Uterine smooth muscle cell (primary cell): ENCODE measurements at places on chromosomes 11 and 22. TPM values are rescaled to one million over a fixed set of nuclear protein-coding genes. Genes with fewer than 3 reads are reported as not detected.

Gene CDCA5
- total RNA-seq, result 7.1 and 18.6 TPM in 2 replicates

Gene ALDH3B2
- not detected in 2 replicates for total RNA-seq

Gene HEPHL1
- 0.11 TPM in 1 of 2 replicates, not detected in the other for total RNA-seq

Gene FAM227A
- 1.3 and 2.4 TPM in 2 replicates for total RNA-seq

Gene TRPC6
- total RNA-seq, result 1.00 and 1.3 TPM in 2 replicates

Gene TMEM191C
- 0.66 and 1.5 TPM in 2 replicates for total RNA-seq

Gene NLRP14
- 0.50 and 0.66 TPM in 2 replicates for total RNA-seq

Gene GLB1L2
- 0.37 and 0.44 TPM in 2 replicates for total RNA-seq

Gene PRRG4
- total RNA-seq, result 0.12 and 0.22 TPM in 2 replicates

Gene GRAP2
- total RNA-seq, result not detected in 2 replicates

Gene APBB1
- 45.4 and 50.5 TPM in 2 replicates for total RNA-seq

Gene GAL3ST3
- 0.12 TPM in 1 of 2 replicates, not detected in the other for total RNA-seq

Gene P4HA3
- total RNA-seq, result 6.0 and 21.9 TPM in 2 replicates

Gene UCP3
- total RNA-seq, result 0.11 and 0.37 TPM in 2 replicates

Gene MYBPC3
- not detected in 2 replicates for total RNA-seq

Gene LINC01488
- total RNA-seq, result not detected in 2 replicates
